Right ventricle myocardium superior (tissue), 1 donor: ENCODE measurements at places on chromosomes 4 and X. TPM values are rescaled to one million over a fixed set of nuclear protein-coding genes. Genes with fewer than 3 reads are reported as not detected.

DNA sequence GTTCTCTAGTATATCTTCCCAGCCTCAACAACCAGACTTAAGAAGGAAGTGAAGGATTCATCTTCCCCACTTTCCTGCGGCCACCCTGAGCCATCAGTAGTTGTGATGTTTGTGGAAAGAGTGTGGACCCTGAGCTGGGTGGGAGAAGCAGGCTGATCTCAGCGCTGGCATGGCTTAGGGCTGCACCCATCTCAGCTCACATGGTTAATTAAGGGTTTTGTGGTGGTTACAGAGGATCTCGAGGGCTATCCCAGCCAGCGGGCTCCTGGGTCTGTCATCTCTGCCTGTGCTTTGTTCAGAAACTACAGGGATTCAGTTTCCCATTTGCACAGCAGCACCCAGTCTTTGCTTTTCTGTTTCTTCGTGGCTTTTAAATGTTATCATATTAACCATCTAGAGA, 163.4 kb downstream of the PTTG2 start:
- DNase-seq: no peak

GRCh38 chrX:129763666-129764065, 16.1 kb upstream of the SASH3 start:
- no peak for DNase-seq

DNA sequence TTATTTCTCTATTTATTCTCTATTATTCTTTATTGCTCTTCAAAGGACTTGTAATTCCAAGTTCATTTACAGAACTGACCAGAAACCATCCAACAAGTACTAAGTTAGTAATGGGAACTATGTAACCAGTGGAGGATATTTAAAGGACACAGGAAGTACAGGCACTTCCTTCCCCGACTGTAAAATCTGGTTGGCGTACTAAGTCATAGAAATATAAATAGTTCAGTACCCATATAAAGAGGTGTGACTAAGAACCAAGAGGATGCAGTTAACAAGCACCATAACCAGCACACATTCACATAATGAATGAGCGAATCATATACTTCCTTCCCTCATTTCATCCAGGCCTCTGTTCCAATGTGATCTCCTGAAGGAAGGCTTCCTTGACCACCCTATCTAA, 3.6 kb upstream of the EIF4E start:
- DNase-seq: no peak

Gene LIMCH1
- total RNA-seq: 272 TPM

- no peak for DNase-seq
Measured at GRCh38 chrX:108537005-108537404, 97.4 kb downstream of the COL4A5 start.

DNA sequence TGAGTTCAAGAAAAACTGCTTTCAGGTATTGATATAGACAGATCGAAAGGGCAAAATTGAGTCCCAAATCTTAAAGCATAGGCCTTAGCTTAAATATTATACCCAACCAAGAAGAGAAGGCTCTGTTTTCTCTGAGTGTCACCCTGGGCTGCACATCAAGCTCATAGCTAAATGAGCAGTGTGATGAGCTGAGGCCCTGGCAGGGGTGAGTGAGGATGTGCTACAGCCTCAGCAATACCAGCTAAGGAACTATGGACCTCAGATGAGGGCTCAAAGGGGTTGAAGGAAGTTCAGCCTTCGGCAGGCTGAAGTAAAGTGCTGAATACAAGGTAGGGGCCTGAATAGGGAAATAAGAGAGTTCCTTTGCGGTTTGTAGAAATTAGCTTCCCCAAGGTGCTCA, 79.3 kb downstream of the FAM114A1 start:
- DNase-seq: no peak

DNA sequence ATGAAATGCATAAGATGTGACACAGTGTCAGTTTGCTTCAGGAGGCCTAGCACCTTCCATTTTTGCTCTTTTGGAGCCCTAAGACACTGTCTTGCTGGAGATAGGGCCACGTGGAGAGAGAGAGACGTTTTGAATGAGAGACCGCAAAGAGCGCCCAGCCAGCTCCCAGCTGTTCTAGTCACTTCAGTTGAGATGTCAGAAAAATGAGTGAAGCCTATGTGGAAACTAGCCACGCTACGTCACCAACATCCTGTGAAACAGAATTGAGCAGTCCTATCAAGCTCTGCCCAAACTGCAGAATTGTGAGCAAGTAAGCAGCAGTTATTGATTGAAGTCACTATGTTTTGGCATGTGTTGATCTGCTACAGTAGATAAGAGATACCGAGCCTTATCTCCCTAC, 13.1 kb downstream of the GPR82 start:
- DNase-seq: no peak

DNA sequence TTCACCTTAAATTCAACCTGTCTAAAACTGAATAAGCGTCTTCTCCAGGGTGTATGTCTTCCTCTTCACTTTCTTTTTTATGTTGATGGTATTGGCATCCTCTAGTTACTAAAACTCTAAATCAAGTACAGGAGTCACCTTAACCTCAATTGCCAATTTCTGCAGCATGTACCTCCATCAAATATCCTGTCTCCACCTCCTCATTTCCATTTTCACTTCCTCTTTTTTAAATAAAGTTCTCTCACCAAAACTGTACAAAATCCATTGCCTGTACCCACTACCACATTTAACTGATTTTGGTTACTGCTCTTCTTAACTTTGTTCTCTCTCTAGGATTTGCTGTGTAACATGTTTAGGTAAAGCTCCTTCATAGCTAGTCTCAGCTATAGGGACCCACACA, 9.2 kb upstream of the NPFFR2 start:
- DNase-seq: no peak

DNA sequence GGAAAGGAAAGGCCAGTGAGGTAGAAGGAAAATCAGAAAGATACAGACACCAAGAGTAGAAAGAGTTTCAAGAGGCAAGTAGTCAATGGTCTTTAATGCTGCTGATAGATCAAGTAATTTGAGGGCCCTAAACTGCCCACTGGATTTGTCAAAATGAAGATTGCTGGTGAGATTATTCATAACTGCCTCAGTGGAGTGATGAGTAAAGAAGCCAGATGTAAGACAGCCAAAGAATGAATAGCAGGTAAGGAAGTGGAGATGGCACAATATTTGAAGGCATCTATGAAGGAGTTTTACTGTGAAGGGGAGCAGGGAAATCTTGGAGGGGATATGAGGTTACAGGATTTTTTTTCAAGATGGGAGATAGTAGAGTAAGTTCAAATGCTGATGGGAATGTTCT, 39.8 kb upstream of the BRS3 start:
- no peak for DNase-seq

Gene ARHGEF6
- 36.8 TPM for total RNA-seq

Gene ABCB7
- total RNA-seq: 35.9 TPM

Gene WNK3
- 0.89 TPM for total RNA-seq

DNA sequence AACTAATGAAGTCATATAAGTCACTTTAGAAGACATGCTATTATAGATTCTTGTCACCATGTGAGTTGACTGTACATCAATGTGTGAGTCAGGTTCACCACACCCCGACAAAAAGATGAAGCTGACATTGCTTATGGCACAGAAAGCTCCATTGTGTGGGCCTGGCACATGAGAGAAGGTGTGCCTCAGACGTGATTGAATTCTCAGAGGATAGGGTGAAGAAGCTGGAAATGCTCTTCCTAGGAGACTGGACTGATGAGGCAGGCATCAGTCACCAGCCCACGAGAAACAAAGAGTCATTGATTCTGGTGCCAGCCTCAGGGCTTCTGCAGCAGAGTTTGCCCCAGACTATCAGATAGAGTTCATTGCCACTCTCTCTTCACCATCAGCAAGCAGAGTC, 35.9 kb upstream of the LRAT start:
- no peak for DNase-seq

Gene KCNE5
- 0.24 TPM for total RNA-seq

- DNase-seq: no peak
Measured at GRCh38 chr4:10731690-10732089, 47.1 kb upstream of the CLNK start.

DNA sequence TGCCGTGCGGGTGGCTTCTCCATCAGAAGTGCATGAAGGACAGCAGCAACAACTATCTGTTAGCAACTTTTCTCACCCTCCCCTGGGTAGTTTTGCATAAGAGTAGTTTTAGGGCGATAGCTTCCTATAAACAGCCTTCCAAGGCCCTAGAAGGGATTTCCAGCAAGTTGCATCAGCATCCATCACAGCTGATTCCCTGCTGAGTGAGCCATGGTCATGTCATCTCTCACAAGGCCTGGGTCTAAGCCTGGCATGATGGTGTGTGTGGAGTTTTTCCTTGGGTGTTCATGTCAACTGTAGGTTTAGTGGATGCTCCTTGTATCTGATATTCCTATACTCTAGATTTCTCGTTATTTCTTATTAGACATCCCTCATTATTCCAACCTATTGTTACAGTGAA, 2324.7 kb upstream of the AGA start:
- DNase-seq: no peak

- DNase-seq: no peak
Measured at GRCh38 chrX:23670528-23670927, 3.2 kb downstream of the PRDX4 start.

GRCh38 chr4:26323821-26324220, 3.0 kb downstream of the RBPJ start:
- DNase-seq: no peak

DNA sequence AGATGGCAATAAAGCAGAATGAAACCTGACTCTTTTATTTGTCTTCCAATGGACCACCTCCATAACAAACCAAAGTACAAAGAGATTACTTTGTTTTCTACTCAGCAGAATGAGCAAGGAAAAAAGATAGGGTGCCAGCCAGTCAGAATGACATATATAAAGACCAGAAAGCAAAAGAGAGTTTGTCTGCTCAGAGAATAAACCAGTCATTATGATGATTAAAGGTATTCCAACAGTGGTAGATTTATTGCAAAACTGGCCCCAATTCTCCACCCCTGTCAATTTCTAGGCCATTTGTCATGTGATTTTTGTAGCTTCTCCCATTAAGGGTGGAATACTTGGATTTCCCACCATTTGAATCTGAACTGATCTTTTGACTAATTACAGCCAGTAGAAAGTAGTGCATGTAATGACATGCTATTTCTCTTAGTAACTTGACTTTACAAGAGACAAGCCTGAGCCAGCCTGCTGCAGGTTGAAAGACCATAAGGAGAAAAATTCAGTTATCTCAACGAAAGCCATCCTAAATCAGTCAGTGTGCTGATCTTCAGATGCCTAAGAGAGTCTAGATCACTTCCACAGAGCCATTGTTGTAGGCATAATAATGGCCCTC, 203.1 kb downstream of the EPHA5 start:
- DNase-seq: no peak

Gene SATL1
- total RNA-seq: not detected

DNA sequence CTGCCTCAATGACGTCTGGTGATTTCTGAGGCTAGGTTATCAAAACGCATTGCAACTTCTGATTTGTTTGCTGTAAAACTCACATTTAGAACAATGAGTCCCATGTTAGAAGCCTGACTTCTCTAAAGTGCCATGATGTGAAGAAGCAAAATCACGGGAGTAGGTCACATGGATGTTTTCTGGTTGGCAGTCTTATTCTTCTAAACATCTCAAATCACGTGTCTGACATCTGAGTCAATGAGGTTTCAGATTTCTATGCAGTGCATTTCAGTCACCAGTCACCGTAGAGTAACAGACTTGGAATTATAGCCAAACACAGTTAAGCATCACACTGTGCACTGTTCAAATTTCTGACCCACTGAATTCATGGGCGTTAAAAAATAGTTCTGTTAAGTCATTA, 482.1 kb downstream of the TMA16 start:
- no peak for DNase-seq

Gene SRPK3
- total RNA-seq: 38.0 TPM

DNA sequence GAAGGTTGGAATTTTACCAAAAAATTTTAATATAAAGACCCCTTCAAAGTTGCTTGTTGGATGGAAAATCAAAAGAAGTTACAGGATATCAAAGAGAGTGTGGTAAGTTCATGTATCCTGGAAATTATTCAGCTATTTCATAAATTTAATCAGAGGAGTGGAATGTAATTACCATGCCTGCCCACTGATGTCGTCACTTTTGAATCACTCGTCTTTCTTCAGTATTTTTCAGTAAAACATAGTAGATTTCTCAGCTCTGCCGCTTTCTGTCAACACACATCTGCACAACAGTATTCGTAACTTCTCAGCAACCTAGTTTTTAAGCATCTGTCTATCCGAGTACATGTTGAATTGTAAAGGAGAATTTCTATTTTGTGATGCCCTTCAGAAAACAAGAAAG, 2163.0 kb upstream of the AGA start:
- DNase-seq: no peak

Gene POU4F2
- not detected for total RNA-seq

Gene GRK4
- total RNA-seq: 8.8 TPM

GRCh38 chrX:41827886-41828285, 95.5 kb downstream of the CASK start:
- DNase-seq: no peak

Gene ADH7
- total RNA-seq: not detected

- no peak for DNase-seq
Measured at GRCh38 chr4:64584981-64585557, 175.8 kb upstream of the TECRL start.

DNA sequence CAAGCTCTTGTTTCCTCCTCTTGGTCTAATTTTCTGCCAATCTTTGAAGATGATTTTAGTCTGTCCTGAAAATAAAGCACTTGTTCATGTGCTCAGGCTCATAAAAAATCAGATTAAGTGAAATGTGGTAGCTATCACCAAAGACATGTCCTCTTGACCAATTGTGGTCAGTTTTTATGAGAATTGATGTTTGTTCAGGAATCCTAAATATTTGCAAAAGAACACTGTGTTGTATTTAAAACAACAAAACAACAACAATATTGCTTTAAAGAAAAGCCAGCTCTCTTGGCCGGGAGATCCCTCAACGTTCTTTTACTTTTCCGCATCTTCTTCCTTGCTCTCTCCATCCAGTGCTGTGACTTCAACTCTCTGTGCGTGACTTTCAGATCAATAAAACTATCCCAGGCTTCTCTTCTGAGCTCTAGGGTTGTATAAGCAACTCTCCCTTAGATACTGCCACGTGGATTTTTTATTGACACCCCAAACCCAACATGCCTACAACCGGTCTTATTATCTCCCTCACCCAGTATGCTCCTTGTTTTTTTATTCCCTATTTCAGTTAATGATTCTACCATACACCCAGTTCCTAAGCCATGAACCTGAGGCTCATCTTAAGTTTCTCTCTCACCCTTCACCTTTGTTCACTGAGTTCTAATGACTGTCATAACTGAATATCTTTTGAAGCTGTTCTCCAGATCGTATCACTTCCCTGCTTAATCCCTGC, 309.9 kb downstream of the ARHGAP10 start:
- DNase-seq: no peak

DNA sequence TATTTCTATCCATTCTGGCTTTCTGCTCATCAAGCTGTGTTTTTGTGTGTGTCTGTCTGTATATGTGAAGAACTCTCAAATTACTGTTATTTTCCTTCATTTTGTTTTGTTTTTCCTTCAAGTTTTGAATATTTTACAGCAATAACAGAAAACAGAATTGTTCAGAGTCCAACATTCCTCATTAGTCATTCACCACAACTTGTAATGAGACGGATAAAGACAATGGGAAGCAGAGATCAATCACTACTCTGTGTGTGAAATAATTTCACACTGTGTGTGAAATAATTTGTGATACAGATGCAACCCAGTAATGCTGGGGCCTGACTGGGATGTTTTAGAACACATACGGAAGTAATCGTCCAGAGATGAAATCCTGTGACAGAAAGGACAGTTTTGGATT, 55.2 kb downstream of the HPGD start:
- DNase-seq: no peak

Gene NRK
- total RNA-seq: 2.5 TPM

Gene TBC1D8B
- total RNA-seq: 1.9 TPM

Gene FAM47E
- 2.0 TPM for total RNA-seq

- no peak for DNase-seq
Measured at GRCh38 chr4:188550296-188550695, 411.1 kb downstream of the TRIML1 start.

Gene DMRTC1
- total RNA-seq: not detected
